Mesenteric fat pad (tissue), 1 donor: ENCODE measurements at places on chromosomes 4 and X.

DNA sequence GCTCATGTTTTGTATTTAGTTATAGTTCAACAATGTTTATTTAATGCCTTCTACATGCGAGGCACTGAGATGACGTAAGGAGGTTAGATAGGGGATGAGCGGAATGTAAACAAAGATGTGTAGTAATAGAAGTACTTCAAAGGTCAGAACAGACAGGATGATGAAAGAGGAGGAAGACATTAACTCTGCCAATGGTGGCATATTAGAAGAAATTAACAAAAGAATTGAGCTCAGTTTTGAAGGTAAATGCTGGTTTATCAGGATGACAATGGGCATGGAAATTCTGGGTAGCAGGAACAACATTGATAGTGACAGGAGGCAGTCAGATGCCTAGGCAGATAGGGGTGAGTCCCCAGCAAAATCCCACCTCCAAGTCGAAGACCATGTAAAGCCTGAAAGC lies 62.3 kb upstream of the PGRMC2 start:
- DNase-seq, result no peak

GRCh38 chrX:77945910-77946545 lies 23.4 kb downstream of the PGAM4 start:
- DNase-seq, result no peak

DNA sequence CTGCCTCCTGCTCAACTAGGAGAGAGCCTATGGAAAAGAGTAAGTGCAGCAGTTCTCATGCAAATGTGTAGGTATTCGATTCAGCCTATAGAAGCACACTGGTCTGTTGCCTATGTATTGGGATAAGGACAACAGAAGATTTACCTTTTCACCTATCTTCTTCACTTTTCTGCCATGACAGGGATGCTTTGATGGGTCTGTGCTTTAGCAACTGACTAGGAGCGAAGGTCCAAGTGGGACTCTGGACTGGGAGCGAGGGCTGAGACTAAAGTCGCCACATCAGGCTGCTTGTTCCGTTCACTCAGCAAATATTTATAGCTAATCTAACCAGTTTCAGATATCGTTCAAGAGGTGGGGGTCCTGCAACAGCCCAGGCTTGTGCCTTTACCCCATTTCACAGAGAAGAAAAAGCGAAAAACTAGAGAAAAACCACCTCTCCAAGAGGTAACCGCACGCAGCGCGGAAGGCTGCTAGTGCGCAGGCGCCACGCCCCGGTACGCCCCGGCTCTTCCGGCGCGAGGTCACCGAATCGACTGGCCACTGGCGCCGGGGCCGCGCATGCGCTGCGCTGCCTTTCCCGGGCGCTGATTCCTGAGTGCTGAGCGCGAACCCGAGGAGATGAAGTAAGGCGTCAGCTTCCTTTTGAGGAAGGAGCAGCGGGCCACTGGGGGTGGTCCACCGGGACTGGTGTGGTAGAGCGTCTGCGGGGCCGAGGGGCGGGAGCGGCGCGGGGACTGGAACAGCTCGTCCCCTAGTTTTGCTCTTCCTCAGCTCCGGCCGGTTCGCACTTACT lies at the start of gene RBMX2:
TSS of gene RBMX2 (plus strand) at position 573 of the 793 bp plus-strand sequence. CDS start at position 619, 46 bp downstream.
- DNase-seq, result no peak

GRCh38 chr4:110510277-110510676 lies 34.3 kb downstream of the ENPEP start:
- DNase-seq, result no peak

GRCh38 chrX:81390237-81390636 lies 188.3 kb downstream of the SH3BGRL start:
- no peak for DNase-seq

DNA sequence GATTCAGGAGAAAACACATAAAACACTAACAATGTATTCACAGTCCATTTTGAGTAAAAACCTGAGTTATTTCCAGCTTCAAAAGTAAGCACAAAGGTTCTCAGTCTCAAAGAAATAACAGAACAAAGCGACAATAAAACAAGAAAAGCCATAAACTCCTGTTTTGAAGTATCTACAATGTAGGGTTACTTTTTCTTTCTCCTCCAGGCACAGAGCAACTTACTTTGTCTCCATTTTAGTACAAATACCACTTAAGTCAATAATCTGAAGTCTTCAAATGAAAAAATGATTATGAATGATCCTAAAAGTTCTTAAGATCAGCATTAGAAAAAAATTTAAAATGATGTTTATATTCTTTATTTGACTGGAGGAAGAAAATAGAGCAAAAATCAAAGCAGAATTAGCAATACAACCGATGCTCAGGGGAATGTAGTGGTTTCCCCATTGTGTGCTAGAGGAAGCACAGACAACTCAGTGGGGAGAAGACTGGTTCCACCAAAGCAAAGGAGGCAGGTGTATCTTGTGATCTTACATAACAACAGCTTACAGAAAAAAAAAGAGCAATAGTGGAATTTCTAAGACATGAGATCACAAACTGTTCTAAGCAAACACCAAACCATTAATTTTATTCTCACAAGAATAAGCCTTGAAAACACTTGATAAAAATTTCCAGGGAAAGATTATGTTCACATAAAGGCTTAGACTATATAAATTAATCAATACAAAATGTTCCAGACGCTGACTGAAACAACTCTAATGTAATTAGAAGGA lies 35.1 kb downstream of the EPHA5 start:
- DNase-seq, result no peak

- DNase-seq, result no peak
Measured at GRCh38 chr4:139810710-139811109, 145.1 kb downstream of the MGST2 start.

- no peak for DNase-seq
Measured at GRCh38 chrX:44747317-44747716, 96.5 kb upstream of the DUSP21 start.

GRCh38 chrX:147180886-147181285 lies 366.3 kb upstream of the CXorf51A start:
- no peak for DNase-seq

DNA sequence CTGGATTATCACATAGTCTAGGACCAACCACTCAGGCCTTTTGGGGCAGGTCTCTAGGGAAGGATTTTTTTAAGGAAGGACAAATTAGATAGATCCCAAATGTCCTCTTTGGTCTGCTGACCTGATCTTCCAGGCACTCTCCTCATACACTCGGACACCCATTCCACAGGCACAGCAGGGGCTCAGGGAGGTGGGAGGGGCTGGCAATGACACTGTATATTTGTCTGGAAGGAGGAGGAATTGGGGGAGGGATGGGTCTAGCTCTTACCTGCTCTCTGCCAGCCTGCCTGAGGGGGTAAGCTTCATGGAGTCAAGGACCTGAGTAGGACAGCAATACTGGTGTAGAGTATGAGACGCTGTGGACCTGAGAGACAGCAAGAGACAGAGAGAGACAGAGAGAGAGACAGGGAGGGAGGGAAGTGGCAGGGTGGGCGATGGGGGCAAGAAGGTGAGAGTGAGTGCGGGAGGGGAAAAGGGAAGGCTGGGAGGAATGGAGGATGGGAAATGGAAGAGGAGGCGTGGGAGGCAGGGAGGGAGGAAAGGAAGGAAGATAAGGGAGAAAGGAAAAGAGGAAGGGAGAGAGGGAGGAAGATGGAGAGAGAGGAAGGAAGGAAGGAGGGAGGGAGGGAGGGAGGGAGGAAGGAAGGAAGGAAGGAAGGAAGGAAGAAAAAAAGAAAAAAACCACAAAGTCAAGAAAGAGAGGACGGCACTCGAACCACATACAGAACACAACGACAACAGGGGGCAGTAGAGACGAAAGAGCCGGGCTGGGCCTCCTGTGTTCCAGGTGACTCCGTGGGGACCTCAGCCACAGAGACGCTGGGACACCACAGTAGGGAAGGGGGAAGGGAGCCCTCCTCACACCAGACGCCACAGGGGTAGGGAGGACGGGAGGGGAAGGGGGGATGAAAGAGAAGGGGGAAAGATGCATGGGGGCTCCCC lies 1.8 kb downstream of the IQSEC2 start:
- DNase-seq, result no peak

DNA sequence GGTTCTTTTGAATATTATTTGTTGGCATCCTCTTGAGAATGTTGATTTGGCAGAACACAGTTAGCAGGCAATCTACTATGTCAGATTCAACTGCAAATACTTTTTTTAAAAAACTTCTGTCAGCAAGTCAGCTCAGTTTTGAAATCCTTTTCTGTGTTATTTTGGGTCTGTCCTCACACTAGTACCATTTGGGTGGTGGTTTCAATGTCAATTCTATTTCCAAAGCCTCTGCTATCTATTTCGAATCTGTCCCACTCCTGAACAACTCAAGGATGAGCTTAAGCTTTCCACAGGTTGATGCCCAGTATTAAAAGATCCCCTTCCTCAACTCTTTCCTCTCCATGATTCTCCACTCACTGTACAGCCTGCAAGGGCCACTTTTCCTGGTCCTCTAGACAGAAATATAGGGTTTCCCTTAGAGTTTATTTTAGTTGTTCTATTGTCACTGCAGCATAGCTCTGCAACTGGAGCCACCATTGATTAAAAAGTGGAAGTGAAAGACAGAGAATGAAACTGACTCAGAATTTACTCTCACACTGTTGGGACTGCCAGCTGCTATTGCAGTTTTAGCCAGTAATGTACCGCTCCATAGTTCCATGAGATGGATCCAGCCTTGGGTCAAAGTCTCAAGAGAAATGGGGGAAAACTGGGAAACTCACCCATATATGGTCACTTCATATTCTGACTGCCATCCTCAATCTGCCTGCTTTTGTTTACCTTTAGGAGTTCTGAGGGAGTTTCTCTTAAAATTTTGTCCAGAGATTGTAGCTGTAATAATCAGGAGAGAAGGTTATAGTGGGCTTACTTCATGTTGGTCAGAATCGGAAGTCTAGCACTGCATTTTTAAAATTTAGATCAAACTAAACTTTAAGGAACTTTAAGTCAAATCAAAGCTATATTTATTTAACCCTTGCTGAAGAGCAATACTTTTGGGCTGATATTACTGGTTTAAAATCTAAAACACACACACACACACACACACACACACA lies 14.6 kb downstream of the HDX start:
- DNase-seq, result no peak

GRCh38 chrX:24767557-24767956 lies 73.8 kb downstream of the POLA1 start:
- no peak for DNase-seq

DNA sequence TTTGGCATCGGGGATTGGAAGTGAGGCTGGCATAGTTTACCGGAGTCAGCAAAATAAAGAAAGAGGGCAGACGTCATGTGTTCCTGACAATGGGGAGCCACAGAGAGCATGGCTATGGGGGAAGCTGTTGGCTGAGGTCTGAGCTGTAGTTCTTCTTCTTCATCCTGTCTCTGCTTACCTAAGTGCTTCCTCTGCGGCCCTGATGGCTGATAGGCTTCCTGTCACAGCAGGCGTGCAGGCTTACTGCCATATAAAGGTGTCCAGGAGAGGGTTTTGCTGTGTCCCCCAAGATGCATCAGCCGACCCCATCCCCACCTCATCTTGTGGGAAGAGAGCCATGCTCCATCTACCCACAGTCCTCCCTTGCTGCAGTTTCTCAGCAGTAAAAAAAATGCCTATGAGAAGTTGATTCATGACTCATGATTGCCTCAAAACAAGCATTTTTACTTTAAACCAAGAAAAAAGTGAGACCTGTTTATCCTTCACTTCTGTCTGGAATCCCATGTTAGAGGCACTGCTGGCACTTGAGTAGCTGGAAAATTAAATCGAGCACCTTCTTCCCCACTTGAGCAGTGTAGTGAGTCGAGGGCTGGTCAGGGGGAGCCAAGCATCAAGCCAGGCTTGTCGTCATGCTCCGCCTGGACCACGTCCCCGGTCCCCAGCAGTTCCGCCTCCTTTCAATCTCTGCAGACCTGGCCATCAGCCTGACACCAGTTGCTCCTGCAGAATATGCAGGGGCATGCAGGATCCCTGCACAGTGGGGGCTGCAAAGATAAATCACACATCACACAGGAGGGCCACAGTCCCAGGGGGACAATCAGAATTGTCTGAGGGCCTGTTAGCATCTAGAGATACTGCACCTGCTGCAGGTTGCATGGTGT lies 237.8 kb downstream of the EVC2 start:
- no peak for DNase-seq

GRCh38 chrX:53479301-53479700 lies 45.1 kb upstream of the HSD17B10 start:
- DNase-seq, result no peak

DNA sequence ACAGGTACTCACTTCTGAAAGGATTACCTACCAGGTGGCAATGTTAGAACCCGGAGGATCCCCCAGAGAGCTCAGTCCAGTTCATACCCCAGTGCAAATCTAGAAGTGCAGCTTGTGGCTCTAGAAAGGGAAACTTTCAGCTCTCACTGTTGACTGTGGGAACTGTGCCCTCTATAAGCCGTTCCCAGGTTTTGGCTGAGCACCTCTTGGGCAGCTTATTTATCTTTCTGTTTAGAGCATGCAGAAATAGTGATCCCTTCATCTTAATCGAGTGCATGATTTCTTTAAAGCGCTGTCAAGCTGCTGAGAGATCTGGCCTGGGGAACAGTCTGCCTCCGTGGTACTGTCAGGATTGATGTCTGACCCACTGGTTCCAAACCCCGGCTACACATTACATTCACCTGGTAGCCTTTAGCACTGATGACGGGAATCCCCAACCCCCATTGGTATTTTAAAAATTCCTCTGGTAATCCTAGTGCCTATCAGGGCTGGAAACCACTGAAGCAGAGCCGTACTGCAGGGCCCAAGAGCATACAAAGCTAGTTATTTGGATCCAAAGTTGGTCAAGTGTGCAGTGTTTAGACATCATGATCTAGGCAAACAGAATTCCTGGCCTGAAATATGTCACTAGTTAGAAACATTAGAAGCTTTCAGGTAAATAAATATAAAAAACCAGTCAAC lies 103.2 kb downstream of the KLHL8 start:
- no peak for DNase-seq

DNA sequence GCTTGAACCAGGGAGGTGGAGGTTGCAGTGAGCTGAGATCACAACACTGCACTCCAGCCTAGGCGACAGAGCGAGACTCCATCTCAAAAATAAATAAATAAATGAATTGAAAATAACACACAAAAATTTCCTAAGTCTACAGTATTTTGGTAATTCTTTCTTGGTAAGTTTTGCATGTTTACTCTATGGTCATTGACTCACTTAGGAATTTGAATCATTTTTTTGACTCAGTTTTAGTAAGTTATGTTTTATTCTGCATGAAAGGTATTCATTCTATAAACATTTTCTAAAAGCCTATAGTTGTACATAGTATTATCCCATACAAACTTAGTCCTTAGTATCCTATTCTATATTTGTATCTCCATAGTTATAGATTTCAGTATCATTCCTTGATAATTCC lies 772.9 kb upstream of the SLIT2 start:
- no peak for DNase-seq

- no peak for DNase-seq
Measured at GRCh38 chr4:25101836-25102235, 58.4 kb downstream of the SEPSECS start.

GRCh38 chr4:64777286-64777685 lies 368.0 kb upstream of the TECRL start:
- no peak for DNase-seq

DNA sequence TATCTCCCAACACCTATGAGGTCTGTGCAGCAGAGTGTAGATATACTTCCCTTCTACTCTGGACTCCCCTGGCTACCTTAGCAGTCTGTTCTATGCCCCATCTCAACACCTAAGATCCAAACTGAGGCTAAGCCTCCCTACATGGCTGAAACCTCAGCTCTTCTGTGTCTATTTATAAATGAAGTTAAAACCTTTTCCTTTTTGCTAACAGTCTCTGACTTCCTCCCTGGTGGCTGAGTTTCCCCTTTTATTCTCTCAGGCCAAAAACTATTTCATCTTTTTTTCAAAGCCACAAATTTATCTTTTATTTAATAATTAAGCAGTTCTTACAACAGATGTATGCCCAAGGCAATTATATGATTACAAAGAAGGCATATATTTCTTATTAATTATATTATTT lies 111.8 kb upstream of the STIM2 start:
- DNase-seq, result no peak
